ENCODE measurements at places on chromosomes 12 and 14. TPM values are rescaled to one million over a fixed set of nuclear protein-coding genes. Genes with fewer than 3 reads are reported as not detected.

- no peak for DNase-seq
- H3K27me3 ChIP-seq, result no peaks in the 10 kb centered on the region
- H3K36me3 ChIP-seq, result no peaks in the 10 kb centered on the region
- no peak overlapping the region for H3K4me3 ChIP-seq
- no peak overlapping the region for H3K27ac ChIP-seq
Observed at GRCh38 chr14:22305607-22306006, 283.4 kb downstream of the DAD1 start.

DNA sequence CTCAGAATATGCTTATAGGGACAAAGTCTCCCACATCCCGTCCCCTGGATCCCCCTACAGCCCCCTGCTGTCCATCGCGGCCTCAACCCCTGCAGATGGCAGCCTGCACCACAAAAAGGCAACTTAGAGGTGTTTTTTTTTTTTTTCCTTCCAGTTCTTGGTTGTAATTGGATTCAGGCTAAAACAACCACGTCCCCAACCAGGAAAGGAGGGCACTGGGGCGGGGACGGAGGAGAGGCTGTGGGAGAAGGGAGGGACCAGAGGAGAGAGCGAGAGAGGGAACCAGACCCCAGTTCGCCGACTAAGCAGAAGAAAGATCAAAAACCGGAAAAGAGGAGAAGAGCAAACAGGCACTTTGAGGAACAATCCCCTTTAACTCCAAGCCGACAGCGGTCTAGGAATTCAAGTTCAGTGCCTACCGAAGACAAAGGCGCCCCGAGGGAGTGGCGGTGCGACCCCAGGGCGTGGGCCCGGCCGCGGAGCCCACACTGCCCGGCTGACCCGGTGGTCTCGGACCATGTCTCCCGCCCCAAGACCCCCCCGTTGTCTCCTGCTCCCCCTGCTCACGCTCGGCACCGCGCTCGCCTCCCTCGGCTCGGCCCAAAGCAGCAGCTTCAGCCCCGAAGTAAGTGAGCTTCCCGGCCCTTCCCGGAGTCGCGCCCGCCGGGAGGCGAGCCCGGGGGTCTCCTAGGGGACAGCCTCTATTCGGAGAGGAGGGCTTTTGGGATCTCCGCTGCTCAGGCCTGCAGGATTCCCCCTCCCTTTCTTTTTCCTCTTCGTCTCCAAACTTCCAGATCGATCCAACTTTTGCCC lies at the start of gene MMP14:
Gene MMP14, plus strand, starts transcription at position 285 of the 813 bp plus-strand sequence. Its CDS starts 233 bp downstream, at position 518.
- peak within 1 kb of the TSS; percentile 95 for H3K4me3 ChIP-seq
- no peaks in the 10 kb centered on the region for H3K27me3 ChIP-seq
- peaks cover 43% of the 10 kb centered on the region for H3K4me1 ChIP-seq
- H3K36me3 ChIP-seq, result peaks cover 13% of the 10 kb centered on the region

TMTC1 gene
- 68.5 TPM for total RNA-seq

GRCh38 chr14:25053585-25053984 lies 3.6 kb upstream of the STXBP6 start:
- H3K36me3 ChIP-seq, result no peaks in the 10 kb centered on the region
- no peak overlapping the region for H3K27ac ChIP-seq
- H3K4me3 ChIP-seq, result no peak overlapping the region
- H3K27me3 ChIP-seq, result no peaks in the 10 kb centered on the region
- DNase-seq, result no peak
- H3K4me1 ChIP-seq, result no peaks in the 10 kb centered on the region

- H3K27ac ChIP-seq, result no peak overlapping the region
- H3K4me3 ChIP-seq, result no peak overlapping the region
Observed at GRCh38 chr12:87529413-87529812, 499.8 kb downstream of the C12orf50 start.

HOXC13 gene
- total RNA-seq, result not detected

NRL gene
- 2.2 TPM for total RNA-seq

DNA sequence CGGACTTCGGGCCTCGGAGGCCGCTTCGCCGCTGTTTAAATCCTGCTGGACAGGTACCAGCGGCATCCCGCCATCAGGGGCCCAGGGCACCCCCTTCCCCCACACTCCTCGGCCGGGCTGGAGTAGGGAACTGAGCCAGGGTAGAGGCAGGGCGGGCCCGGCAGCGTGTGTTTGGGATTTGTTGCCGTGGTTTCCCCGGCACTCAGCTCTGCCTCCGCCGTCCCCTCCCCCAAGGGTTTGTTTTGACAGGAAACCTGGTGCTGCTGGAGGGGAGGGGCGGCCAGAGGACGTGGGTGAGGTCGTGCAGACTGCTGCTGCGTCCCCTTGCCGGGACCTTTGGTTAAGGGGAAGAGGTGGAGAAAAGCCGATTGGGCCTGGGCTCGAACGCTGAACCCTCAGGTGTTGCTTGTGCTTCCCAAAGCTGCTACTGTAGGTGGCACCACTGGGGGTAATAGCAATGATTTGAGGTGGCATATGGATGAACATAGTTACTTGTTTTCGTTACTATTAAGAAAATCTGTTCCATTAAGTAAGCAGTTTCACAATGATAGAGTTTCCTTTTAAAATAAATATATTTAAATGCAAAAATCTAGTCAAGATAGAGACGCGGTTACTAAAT lies 778 bp downstream of the TCP11L2 start:
- H3K4me3 ChIP-seq, result peak overlapping the region; percentile 98
- DNase-seq, result peak; percentile 90
- H3K4me1 ChIP-seq, result peaks cover 58% of the 10 kb centered on the region

DNA sequence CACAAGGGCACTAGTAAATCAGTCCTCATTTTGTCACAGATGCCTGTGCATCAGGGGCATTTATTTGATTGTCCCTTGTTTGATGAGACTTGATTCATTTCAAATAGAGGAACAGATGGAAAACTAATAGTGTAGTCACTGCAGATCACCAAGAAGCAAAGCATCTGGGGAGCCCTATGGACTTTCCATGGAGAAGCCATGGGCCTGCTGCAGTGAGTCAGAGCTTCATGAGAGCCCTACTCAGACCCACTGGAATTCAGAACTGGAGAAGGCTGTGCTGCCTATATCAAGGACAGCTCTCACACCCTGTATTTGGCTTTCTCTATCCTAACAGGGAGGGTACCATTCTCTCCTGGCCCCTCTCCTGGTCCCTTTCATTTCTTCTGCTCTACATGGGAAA lies 126.2 kb downstream of the GRIP1 start:
- H3K36me3 ChIP-seq, result no peaks in the 10 kb centered on the region
- no peak overlapping the region for H3K4me3 ChIP-seq
- no peaks in the 10 kb centered on the region for H3K4me1 ChIP-seq
- DNase-seq, result no peak
- H3K27me3 ChIP-seq, result no peaks in the 10 kb centered on the region
- no peak overlapping the region for H3K27ac ChIP-seq

DNA sequence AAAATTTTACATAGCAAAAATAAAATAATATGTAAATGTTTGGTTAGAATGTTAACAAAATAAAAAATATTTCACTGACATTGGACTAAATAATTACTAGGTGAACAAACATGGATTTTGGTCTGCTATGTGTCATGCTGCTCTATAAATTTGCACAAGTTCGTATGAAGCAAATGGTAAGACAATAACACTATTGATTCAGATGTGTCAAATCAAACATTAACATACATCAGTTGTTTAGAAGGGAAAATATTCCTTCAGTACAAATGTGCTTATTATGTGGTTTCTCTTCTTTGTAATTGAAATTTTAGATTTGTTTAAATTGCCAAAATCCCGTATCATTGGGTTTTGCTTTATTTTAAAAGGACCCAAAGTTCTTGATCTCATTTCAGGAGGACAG lies 46.9 kb downstream of the PAWR start:
- H3K27me3 ChIP-seq, result no peaks in the 10 kb centered on the region
- H3K4me3 ChIP-seq, result no peak overlapping the region
- no peak for DNase-seq
- H3K4me1 ChIP-seq, result peaks cover 15% of the 10 kb centered on the region
- no peaks in the 10 kb centered on the region for H3K36me3 ChIP-seq
